ENCODE measurements at places on chromosomes 2 and 18. TPM values are rescaled to one million over a fixed set of nuclear protein-coding genes. Genes with fewer than 3 reads are reported as not detected.
A peak's percentile ranks its signal among the peaks of the same experiment; 100 is the strongest.

NR4A2 gene
- total RNA-seq, result 3.9 TPM

DNA sequence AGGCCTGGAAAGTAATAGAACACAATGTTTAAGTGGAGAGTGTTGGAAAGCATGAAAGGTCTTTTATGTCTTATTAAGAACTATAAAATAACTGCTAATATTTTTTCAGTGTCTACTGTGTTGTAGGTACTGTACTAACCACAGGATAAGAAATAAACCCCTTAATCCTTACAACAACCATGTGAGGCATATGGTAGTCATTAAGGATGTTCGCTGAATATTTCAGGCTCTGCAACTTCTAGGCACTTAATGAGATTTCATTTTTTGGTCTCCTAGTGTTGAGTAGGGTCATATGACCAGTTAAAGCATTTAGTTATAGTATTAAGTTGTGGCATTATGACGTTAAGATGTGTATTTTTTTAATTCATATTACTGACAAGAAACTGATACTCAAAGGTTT lies 346.6 kb upstream of the KCNH7 start:
- H3K36me3 ChIP-seq, result no peaks in the 10 kb centered on the region
- no peak overlapping the region for H3K4me3 ChIP-seq
- H3K27me3 ChIP-seq, result no peaks in the 10 kb centered on the region
- no peak overlapping the region for H3K27ac ChIP-seq
- no peaks in the 10 kb centered on the region for H3K4me1 ChIP-seq

GRCh38 chr18:10274301-10274700 lies 180.1 kb upstream of the APCDD1 start:
- no peaks in the 10 kb centered on the region for H3K36me3 ChIP-seq
- DNase-seq, result no peak
- no peaks in the 10 kb centered on the region for H3K27me3 ChIP-seq
- no peak overlapping the region for H3K4me3 ChIP-seq
- H3K27ac ChIP-seq, result no peak overlapping the region

GRCh38 chr2:16973586-16974286 lies 308.1 kb upstream of the CYRIA start:
- H3K27me3 ChIP-seq, result no peaks in the 10 kb centered on the region
- no peaks in the 10 kb centered on the region for H3K4me1 ChIP-seq
- no peak overlapping the region for H3K27ac ChIP-seq
- H3K36me3 ChIP-seq, result no peaks in the 10 kb centered on the region
- no peak overlapping the region for H3K4me3 ChIP-seq

LGALSL gene
- total RNA-seq, result 13.4 TPM

EGR4 gene
- 14.9 TPM for total RNA-seq

DNA sequence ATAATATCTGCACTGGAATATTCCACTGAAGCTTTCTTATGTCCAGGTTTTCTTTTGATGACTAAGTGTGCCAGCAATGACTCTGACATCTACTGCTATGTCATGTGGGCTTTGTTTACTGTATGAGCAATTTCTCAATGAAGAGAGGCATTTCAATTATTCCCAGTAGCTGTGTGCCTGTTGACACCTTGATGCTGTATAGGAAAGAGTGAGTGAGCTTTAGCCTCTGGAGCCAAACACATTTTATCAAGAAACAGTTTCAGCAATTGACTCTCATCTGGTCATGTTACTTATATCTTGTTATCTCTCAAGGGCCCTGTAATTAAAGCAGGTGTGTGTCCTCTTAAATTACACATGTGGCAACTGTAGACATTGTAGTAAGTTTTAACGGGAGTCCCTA lies 493.2 kb upstream of the FANCL start:
- H3K27me3 ChIP-seq, result no peaks in the 10 kb centered on the region
- DNase-seq, result no peak
- H3K27ac ChIP-seq, result no peak overlapping the region
- H3K4me1 ChIP-seq, result no peaks in the 10 kb centered on the region

GRCh38 chr2:173032032-173032431 lies 43.6 kb upstream of the MAP3K20 start:
- no peak for DNase-seq
- peaks cover 14% of the 10 kb centered on the region for H3K4me1 ChIP-seq
- no peak overlapping the region for H3K27ac ChIP-seq
- no peaks in the 10 kb centered on the region for H3K36me3 ChIP-seq

DNA sequence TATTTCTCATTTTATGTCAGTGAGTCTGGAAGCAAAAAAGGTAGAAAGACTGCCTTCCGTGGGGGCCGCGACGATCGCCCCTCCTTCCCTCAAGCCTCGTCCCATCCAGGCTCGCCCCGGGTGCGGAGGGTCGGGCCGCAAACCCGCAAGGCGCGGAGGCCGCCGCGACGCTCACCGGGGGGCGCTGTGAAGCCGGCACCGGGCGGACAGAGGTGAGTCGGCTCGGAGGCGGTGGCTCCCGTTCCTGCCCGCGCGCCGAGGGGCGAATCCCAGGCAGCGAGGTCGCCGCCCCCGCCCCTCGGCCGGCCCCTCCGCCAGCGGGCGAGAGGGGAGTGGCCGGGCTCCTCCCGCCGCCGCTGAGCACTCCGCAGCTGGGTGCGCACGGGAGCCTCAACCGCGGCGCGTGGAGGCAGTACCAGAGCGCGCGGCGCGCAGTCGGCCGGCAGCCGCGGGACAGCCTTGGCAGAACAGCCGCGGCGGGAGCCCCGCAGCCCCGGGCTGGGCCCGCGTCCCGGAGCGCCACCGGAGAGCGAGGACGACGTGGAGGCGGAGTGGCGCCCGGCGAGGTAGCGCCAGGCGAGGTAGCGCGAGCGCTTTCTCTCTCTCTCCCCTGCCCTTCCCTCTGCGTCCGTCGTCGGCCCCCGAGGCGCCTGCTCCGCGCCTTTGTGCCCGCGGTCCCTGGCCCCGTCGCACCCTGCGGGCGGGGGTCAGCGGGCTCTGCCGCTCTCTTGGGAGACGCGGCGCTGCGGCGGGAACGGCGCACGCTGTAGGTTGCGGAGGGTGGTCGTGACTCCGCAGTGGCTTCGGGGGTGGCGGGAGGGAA lies at the start of gene MYO1B:
Gene MYO1B (plus strand): TSS at position 359 of the 823 bp plus-strand sequence. CDS start 31,492 bp downstream, outside the sequence.
- H3K4me3 ChIP-seq, result peak within 1 kb of the TSS; percentile 79
- H3K27me3 ChIP-seq, result no peaks in the 10 kb centered on the region
- peak within 1 kb of the TSS; percentile 83 for H3K27ac ChIP-seq
- no peaks in the 10 kb centered on the region for H3K36me3 ChIP-seq
- peak; percentile 75 for DNase-seq
- peaks cover 5% of the 10 kb centered on the region for H3K4me1 ChIP-seq

DNA sequence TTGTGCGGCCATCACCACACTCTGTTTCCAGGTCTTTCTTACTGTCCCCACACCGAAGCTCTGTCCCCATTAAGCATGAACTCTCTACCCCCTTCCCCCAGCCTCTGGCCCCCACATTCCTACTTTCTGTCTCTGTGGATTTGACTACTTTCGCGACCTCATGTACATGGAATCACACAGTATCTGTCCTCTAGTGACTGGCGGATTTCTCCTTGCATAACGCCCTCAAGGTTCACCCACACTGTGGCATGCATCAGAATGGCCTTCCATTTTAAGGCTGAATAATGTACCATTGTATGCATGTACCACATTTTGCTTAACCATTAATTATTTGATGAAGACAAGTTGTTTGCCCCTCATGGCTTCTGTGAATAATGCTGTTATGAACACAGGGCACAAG lies 467.6 kb upstream of the HS6ST1 start:
- no peak overlapping the region for H3K27ac ChIP-seq
- H3K4me1 ChIP-seq, result no peaks in the 10 kb centered on the region
- DNase-seq, result no peak

- no peaks in the 10 kb centered on the region for H3K27me3 ChIP-seq
- H3K27ac ChIP-seq, result no peak overlapping the region
- H3K36me3 ChIP-seq, result no peaks in the 10 kb centered on the region
- no peak overlapping the region for H3K4me3 ChIP-seq
- H3K4me1 ChIP-seq, result no peaks in the 10 kb centered on the region
Observed at GRCh38 chr2:184302506-184302905, 295.8 kb upstream of the ZNF804A start.

SCN3A gene
- total RNA-seq, result 6.9 TPM

DNA sequence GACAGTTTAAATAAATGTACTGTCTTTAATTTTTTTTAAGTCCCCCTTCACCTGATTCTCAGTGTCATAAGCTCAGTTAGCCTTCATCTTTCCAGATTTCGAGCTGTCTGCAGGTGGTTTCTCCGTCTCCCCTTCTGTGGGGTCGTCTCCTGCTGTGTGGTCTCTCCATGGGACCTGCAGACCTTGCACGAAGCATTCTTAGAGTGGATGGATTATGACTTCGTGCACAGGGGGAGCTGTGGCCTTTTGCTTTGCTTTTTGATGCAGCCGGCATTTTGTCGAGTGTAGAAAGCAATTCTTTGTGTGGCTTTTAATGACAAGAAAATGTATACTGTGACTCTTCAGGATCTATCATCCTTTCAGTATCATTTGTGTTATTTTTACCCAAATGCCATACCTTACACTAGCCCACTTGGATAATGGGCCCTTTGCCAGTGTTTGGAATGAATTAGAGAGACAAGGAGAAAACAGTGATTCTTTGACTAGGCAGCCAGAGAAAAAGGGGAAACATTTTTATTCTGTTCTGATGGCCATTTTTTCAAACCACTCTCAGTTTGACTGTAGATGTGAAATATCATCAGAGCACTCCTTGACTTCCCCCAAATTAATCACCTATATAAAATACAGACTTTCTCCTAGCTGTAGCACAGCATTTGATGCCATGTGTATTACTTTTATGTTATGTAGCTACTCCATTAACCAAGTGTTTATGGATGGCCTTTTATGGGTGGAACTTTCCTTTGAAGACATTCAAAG lies 54.3 kb downstream of the ITGA6 start:
- H3K36me3 ChIP-seq, result no peaks in the 10 kb centered on the region
- H3K4me1 ChIP-seq, result peaks cover 11% of the 10 kb centered on the region
- no peak overlapping the region for H3K4me3 ChIP-seq
- no peak for DNase-seq
- H3K27ac ChIP-seq, result peak overlapping the region; percentile 31

CASP8 gene
- 7.4 TPM for total RNA-seq

PDCD1 gene
- total RNA-seq, result 0.37 TPM

AMER3 gene
- 3.5 TPM for total RNA-seq

KDSR gene
- 64.1 TPM for total RNA-seq

FHOD3 gene
- 37.3 TPM for total RNA-seq

GRCh38 chr2:175877845-175878544 lies 124.1 kb downstream of the LNPK start:
- no peak overlapping the region for H3K4me3 ChIP-seq
- DNase-seq, result no peak
- H3K4me1 ChIP-seq, result no peaks in the 10 kb centered on the region

All from testis (tissue), 5 donors.